ENCODE measurements at places on chromosomes 12 and 14.

DNA sequence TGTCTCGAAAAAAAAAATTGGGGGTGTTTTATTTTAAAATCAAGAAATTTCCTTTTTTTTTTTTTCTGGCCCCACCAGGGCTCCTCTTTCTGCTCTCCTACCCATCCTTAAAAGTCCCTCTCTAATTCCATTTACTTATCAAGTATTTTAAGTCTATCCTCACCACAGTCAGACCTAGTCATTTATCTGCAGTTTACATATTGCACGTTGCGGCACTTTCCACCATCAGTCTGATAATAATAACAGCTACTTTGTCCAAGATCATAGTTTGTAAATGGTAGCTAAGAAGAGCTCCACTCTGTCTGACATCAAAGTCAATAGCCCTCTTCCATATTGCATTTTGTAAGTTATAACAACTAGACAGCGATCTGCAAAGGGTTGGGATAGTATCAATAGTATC, 23.6 kb upstream of the CAND1 start:
- no peak for DNase-seq

GRCh38 chr12:105085501-105085900, 1.2 kb upstream of the ALDH1L2 start:
- no peak for DNase-seq

DNA sequence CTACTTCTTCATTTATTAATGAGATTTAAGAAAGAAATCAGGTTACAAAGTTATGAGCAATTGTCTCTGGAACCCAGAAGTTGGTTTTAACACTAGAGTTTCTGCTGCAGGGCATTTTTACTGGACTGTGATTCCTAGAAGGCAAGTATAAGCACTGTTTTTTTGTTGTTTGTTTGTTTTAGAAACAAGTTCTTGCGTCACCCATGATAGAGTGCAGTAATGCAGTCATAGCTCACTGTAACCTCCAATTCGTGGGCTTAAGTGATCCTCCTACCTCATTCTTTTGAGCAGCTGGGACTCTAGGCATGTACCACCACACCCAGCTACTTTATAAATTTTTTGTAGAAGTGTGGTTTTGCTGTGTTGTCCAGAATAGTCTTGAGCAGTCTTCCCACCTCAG, 25.6 kb downstream of the RAP1B start:
- DNase-seq: no peak

DNA sequence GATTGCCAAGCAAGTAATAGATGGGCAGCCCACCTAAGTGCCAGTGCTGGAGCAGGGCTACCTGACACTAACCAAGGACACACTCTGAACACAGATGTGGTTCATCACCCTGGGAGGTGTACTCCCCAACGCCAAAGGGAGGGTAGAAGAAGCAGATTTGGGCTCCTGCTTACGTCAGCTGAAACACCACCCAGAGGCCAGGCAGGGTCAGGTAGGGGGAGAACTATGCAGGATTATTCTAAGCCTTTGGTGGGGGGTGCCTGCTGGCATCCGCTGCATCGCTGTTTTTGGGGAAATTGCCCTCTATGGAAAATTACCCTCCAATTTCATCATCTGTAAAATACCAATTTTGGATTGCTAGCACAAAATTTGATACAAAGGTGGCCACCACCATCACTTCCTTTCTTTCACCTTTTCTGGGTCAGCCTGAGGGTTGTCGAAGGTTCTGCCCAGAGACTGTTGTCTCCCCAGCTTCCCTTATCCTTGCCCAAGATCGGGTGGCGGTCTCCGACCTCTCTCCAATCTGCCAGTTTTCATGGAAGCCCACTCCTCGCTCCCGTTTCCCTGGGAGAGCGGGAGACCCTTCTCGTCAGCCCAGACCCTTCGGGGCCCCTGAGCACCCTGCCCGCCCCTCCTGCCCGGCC, 535 bp downstream of the BIN2 start:
- DNase-seq: no peak

DNA sequence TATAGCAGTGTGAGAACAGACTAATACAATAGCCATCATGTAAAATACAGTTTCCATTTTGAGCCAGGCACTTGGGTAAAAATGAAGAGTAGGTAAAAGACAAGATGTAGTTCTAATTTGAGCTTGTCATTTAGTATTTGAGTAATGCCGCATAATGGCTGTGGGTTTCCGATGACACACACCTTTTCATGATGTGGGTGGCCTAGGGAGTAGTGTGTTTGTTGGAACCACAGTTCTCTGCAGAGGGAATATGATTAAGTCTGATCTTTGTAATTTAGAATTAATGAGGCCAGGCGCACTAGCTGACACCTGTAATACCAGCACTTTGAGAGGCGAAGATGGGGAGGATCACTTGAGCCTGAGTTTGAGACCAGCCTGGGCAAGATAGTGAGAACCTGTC, 61.8 kb downstream of the RCOR1 start:
- DNase-seq: peak; percentile 2

- DNase-seq: no peak
These were observed 25.2 kb downstream of the SRGAP1 start for GRCh38 chr12:63869656-63870055.

GRCh38 chr12:93109551-93110203, 180.6 kb upstream of the EEA1 start:
- no peak for DNase-seq

DNA sequence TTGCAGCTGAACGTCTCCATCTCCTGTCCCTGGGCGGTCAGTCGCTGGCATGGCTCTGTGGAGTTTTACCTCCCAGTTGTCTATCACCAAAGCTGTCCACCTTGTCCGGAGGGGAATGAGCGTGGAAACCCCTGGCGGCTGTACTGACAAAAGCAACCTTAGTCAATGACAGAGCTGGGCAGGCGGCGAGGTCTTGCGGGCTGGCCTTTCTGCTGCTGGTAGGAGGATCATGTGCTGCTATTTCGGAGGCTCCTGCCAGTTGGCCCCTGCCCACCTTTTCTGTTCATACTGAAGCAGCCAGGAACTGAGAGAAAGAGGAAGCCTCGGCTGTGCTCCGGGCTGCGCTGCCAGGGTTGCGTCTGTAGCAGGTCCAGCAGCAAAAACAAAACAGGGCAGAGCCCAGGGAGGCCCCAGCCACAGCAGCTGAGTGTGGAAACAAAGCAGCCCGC, 57.7 kb downstream of the HMGA2 start:
- no peak for DNase-seq

Measured in activated CD8-positive, alpha-beta memory T cell treated with anti-CD3 and anti-CD28 coated beads for 48 hours (primary cell).